ENCODE measurements at places on chromosomes 3 and 15. TPM values are rescaled to one million over a fixed set of nuclear protein-coding genes. Genes with fewer than 3 reads are reported as not detected.

BTBD1 gene
- 133 TPM for total RNA-seq

SH2D7 gene
- not detected for total RNA-seq

CIP2A gene
- total RNA-seq = 0.62 TPM

ST6GAL1 gene
- total RNA-seq = 11.5 TPM

KBTBD13 gene
- 1.3 TPM for total RNA-seq

PLXND1 gene
- 33.5 TPM for total RNA-seq

ATP6V1A gene
- 17.0 TPM for total RNA-seq

CHL1 gene
- 1.6 TPM for total RNA-seq

HCN4 gene
- total RNA-seq = not detected

- DNase-seq = no peak
Observed at GRCh38 chr3:51378065-51378464, 7.0 kb upstream of the MANF start.

DNA sequence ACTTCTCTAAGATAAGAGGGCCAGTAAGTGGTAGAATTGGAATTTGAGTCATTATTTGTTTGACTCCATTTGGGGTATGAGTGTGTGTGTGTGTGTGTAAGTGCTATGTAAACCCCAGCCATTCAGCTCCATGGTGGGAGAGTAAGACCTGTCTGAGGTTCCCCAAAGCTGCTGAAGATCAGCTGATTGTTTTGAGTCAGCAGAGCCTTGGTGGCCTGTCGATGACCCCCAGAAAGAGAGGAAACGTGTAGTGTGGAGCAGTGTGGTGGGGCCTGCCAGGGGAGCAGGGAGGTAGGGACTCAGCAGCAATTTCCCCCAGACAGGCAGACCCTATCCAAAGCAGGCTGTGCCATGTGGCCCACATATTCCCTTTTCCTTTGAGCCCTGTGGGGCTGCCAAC lies 5.3 kb downstream of the DVL3 start:
- no peak for DNase-seq

GRCh38 chr3:74537164-74537563 lies 77.3 kb downstream of the CNTN3 start:
- DNase-seq = no peak

- DNase-seq = no peak
Observed at GRCh38 chr3:113985541-113985940, 37.7 kb downstream of the ZDHHC23 start.

DNA sequence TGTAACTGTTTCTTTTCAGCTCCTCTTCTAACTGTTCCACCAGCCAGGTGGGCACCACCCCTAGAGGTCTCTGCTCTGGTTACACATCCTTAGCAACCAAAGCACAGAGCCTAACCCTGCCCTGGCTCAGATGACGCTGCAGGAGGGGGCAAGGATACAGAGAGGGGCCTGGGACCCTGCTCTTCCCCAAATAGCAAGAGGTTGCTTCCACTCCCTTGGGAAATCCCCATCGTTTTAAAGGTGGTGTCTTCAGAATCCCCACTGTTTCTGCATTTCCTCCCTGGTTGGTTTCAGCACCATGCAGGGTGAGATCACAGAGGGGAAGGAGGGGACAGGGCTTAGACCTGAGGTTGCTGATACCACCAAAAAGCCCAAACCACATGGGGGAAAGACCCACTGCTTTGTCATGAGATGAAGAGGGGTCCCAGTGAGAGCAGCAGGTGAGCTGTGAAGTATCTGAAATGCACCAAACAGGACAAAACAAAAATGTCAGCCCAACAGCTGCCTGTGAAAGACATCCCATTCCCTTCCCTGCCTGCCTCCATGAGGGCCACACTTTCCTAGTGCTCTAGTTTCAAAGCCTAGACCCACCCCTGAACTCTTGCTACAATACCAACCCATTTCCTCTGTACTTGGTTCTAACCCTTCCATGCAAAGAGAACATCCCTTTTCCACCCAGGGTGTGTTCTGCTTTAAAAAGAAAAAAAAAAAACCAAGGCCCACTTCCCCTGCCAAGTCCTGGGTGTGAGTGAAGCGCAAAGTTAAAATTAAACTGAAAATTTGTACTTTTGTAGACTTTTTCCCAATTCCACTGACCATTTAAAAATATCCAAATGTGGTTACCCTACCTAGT lies 29.0 kb downstream of the ANP32A start:
- DNase-seq = no peak

DNA sequence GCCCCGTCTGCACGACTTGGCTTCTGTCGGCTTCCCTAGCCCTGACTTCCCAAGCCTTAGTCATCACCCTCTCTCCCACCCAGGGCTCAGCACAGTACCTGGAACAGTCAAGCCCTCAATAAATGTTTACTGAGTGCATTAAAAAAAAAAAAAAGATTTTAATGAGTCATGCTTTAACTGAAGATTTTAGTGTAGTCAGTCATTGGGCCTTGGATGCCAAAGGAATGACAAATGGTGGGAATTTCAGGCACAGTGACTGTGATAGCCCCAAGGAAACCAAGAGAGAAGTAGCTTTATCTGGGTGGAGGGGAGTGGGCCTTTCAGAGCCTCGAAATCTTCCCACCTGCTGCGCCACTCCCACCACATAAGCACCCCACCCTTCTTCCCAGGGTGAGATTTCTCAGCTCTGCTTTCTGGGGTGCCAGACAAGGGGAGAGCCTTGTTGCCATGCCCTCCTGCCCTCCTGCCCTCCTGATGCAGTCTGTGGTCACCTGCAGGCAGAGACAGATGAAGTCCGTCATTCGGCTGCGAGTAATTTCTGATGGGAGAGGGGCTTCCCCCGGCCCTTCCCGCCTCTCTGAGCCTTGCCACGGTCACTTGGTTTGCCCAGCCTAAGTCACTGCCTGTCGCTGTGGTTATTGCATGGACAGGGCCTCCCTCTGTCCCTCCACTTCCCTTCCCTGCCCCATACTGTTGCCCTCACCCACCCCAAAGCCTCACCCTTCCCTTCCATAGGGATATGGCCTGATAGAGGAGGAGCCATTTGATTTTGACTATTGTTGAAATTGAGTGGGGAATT lies 41.8 kb downstream of the SMAD3 start:
- peak; percentile 86 for DNase-seq

DNA sequence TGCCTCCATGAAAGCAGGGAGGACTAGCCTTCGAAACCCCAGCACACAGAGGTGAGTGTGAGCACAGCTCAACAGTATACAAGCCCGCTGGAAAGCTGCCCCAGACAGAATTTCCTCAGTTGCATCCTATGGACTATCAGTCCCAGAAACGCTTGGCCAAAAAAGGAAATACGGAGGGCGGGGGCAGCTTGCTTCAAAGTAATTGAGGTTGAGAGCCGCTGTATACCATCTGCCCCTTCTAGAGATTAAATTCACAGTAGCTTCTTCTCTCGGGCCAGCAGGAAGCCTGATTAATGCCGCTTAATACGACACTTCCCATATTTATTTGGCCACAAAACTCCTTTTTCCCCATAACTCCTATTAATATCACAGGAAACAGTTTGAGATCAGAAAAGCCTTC lies 88.7 kb downstream of the LIPC start:
- DNase-seq = no peak

- no peak for DNase-seq
Observed at GRCh38 chr3:88150806-88151205, 1.0 kb downstream of the C3orf38 start.

DNA sequence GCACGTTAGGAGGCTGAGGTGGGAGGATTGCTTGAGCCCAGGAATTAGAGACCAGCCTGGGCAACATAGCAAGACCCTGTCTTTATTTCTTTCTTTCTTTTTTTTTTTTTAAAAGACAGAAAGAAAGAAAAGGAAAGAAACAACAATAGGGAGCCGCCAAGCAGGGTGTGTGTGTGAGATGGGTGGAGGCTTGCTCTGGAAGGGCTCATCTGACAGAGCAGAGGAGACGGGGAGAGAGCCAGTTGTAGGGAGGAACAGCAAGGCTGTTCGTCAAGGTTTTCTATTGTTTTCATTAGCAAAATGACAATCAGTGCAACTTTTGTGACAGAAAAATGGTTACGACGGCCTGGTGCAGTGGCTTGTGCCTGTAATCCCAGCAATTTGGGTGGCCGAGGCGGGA lies 69.3 kb downstream of the CDC25A start:
- DNase-seq = no peak

GRCh38 chr3:134955874-134956273 lies 160.8 kb downstream of the EPHB1 start:
- DNase-seq = no peak

GRCh38 chr3:87997966-87998365 lies 60.8 kb downstream of the CGGBP1 start:
- DNase-seq = no peak

- no peak for DNase-seq
Observed at GRCh38 chr3:119225121-119225520, 15.6 kb downstream of the B4GALT4 start.

DNA sequence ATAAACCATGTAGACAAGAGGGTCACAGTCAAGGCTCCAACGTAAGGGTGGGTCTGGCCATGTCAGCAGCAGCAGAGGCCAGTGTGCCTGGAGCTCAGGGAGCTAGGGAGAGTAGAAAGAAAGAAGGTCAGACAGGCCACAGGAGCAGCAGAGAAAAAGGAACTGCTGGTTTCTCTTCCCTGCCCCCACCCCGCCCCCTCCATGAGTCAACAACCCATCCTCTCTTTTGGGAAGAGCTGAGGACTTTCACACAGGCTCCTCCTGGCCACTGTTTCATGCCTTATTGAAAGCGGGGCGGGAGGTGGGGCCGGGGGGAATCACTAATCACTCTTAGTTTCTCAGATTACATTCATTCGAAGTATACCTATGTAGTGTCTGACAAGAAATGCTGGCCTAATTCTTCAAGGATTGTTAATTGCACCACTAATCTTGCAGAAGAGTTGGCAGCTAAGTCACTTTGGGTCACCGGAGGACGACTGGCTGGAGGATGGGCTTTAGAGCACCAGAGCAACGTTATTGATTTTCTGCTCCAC lies 9.1 kb upstream of the SCG3 start:
- DNase-seq = no peak

DNA sequence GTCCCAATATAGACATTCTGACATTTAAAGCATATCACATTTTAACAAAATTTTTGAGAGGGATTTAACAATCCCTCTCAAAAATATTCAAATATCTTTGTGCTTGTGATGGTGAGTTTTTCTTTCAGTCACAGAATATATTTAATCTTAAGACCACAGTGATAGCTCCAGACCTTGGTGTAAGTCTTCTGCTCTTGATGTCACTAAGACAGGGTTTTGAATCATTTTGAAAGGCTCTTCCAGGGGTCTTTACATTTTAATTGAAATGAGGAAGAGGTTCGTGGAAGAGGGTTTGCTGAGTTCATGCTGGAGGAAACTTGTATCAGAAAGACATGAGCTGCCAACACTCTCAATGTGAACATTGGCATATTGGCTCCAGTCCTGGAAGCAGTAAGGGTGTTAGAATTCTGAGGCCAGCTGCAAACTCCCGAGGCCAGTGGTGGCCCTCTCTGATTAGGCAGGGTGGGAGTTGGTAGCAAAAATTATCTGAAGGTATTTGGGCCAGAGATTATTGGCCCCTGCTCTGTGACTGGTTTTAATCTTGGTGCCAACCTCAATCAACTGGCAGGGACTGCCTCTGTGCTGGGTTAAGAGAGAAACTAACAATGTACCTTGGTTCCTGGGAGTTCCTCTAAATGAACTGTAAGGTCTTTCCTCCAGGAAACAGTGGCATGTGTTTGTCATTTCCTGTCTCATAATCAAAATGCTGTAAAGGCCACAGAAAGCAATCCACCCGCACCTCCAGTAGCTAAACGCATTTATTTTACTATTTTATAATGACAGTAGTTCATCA lies 5.3 kb downstream of the POU1F1 start:
- no peak for DNase-seq

DNA sequence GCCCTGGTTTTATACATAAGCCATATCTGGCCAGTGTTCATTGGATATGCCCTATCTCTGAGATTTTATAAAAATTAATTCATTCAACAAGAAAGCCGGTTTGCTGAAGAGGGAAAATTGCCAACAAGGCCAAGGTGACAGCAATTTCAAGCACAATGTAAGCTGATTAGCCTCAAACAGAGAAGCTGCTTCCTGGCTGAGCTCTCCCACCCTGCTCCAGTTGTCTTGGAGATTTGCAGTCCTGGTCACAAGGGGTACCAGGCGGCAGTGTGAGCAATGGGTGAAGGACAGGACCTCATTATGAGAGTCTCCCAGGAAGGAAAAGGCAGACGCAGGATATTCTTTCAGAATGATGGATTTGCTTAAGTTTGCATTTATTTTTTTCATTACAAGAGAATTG lies 5.4 kb upstream of the THSD4 start:
- no peak for DNase-seq

GRCh38 chr15:53414167-53414566 lies 345.3 kb downstream of the WDR72 start:
- DNase-seq = no peak

DNA sequence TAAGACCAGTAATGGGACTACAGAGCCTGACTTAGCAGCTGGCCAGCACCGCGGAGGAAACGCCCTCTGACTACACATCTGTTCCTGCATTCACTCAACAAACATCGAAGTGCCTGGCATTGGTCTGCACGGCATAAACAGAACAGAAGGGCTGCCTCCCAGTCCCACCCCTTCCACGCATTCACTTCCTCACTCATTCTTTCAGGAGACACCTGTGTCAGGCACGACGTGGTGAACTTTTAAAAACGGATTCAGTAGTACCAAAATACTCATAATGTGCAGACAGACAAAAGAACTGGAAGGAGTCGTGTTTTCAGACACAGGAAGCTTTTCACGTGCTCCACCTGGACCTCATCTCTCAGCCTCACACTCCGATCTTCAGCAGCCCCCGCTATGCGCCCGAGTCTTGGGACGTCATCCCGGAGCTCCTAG lies 123.3 kb downstream of the XXYLT1 start:
- DNase-seq = peak; percentile 41

DNA sequence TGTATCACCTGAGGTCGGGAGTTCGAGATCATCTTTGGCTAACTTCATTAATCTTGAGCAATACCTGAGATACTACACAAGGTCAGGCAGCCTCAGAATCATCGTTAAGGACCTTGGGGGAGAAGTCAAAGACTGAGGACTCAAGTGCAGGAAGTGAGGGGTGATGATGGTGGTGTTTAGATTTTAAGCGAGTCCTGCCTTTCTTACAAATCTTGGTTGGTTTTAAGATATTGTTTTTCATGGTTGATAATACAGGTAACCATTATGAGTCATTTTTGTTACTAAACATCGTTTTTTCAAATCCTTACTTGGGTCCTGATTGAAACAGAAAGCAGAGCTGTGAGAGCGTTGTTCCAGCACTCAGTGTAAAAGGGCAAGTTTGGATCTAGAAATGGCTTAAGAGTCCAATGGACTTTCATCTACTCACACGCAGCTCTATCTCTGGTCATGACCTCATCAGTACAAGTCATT lies 4.1 kb downstream of the RASGRP1 start:
- no peak for DNase-seq

GRCh38 chr3:69353503-69353902 lies 32.4 kb downstream of the FRMD4B start:
- no peak for DNase-seq

- no peak for DNase-seq
Observed at GRCh38 chr3:120143676-120144075, 49.4 kb upstream of the GSK3B start.

GRCh38 chr3:109387621-109388020 lies 50.3 kb upstream of the DPPA4 start:
- DNase-seq = no peak
